ENCODE measurements at places on chromosomes 16 and 17. TPM values are rescaled to one million over a fixed set of nuclear protein-coding genes. Genes with fewer than 3 reads are reported as not detected.

Gene GABARAPL2
- 122 TPM for total RNA-seq

Gene FOXJ1
- total RNA-seq = 0.09 TPM

Gene TPSAB1
- total RNA-seq = 2.6 TPM

Gene CCDC200
- not detected for total RNA-seq

Gene ALOX12
- not detected for total RNA-seq

Gene IKZF3
- total RNA-seq = 0.18 TPM

Gene TBC1D3B
- 4.4 TPM for total RNA-seq

Gene SMIM36
- total RNA-seq = not detected

Gene CMTR2
- total RNA-seq = 22.5 TPM

Gene DNASE1L2
- 0.89 TPM for total RNA-seq

Gene HP
- 0.13 TPM for total RNA-seq

Gene RRAD
- total RNA-seq = 7.3 TPM

Gene TMEM106A
- total RNA-seq = 7.8 TPM

Gene VWA3A
- 0.09 TPM for total RNA-seq

Gene NPTX1
- total RNA-seq = 0.13 TPM

Gene NMT1
- total RNA-seq = 45.6 TPM

Gene HS3ST3B1
- 1.6 TPM for total RNA-seq

Gene SLC13A2
- total RNA-seq = not detected

Gene VKORC1
- total RNA-seq = 39.6 TPM

Gene OTOP3
- not detected for total RNA-seq

Gene SLC16A13
- total RNA-seq = 0.18 TPM

Gene WNT3
- total RNA-seq = 1.9 TPM

Gene KRTAP1-1
- not detected for total RNA-seq

Gene ANKRD40CL
- not detected for total RNA-seq

Gene CES1
- 0.22 TPM for total RNA-seq

Gene CENPX
- total RNA-seq = 44.8 TPM

Gene GAS2L2
- 0.04 TPM for total RNA-seq

Gene TP53TG3
- not detected for total RNA-seq

Gene STH
- not detected for total RNA-seq

Gene ADGRG1
- total RNA-seq = 1.9 TPM

Gene CDH11
- total RNA-seq = 114 TPM

Gene ACADVL
- total RNA-seq = 276 TPM

Gene TEKT1
- total RNA-seq = not detected

Gene FBXO39
- 0.18 TPM for total RNA-seq

All from muscle of leg (tissue), 16 donors.